ENCODE measurements at places on chromosomes 12 and 14. TPM values are rescaled to one million over a fixed set of nuclear protein-coding genes. Genes with fewer than 3 reads are reported as not detected.

- H3K27me3 ChIP-seq, result no peaks in the 10 kb centered on the region
- no peak overlapping the region for H3K27ac ChIP-seq
- H3K4me3 ChIP-seq, result no peak overlapping the region
- peaks cover 40% of the 10 kb centered on the region for H3K4me1 ChIP-seq
Measured at GRCh38 chr12:27463511-27464219, 17.1 kb downstream of the SMCO2 start.

- no peak for DNase-seq
- no peaks in the 10 kb centered on the region for H3K27me3 ChIP-seq
- no peaks in the 10 kb centered on the region for H3K36me3 ChIP-seq
- no peak overlapping the region for H3K4me3 ChIP-seq
- H3K27ac ChIP-seq, result no peak overlapping the region
Measured at GRCh38 chr12:18907127-18907526, 169.2 kb downstream of the CAPZA3 start.

DNA sequence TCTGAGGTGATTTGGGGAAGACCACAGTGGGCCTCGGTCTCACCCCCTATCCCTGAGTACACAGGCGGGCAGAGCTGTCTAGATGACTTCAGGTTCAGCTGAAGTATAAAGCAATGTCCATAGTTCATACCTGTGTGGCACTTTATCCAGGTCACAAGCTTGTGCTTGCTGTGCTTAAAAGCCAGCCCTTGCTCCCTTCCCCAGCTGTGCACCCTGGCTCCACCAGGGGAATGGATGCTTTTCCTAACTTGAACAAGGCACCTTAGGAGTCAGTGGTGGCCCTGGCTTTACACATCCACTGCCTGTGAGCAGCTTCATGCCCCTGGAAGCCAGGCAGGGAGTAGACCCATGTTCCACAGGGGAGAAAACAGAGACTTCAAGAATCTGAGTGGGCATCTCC, 5.5 kb downstream of the CARMIL3 start:
- no peak overlapping the region for H3K4me3 ChIP-seq
- no peak overlapping the region for H3K27ac ChIP-seq
- no peaks in the 10 kb centered on the region for H3K27me3 ChIP-seq
- peaks cover 1% of the 10 kb centered on the region for H3K4me1 ChIP-seq

The IFT43 gene
- total RNA-seq, result 26.2 TPM

- no peak for DNase-seq
- H3K4me1 ChIP-seq, result no peaks in the 10 kb centered on the region
- no peaks in the 10 kb centered on the region for H3K36me3 ChIP-seq
- no peak within 1 kb of the TSS for H3K27ac ChIP-seq
Measured at GRCh38 chr14:104924421-104925213, at the start of gene PLD4. PLD4 (plus strand) TSS chr14:104924879; CDS start chr14:104927141, 2,262 bp downstream.

DNA sequence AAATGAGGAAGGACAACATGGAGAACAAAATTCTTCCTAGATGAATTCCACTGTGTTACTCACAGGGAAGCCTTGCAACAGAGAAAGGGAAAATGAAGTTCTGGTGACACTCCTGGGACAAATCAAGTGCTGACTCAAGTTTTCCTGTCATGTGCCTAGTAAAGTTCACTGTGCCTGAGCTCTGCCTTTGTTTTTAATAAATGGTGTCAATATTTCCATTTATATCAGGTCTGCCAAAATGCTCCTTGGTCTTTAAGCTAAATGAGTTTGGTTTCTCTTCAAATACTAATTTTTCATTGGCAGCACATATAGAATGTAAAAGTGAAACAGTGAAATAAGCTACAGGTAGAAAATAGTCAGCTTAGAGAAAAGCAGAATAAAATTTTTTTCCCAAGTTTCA, 33.0 kb downstream of the HIGD1C start:
- peaks cover 41% of the 10 kb centered on the region for H3K4me1 ChIP-seq
- no peaks in the 10 kb centered on the region for H3K27me3 ChIP-seq
- peak overlapping the region; percentile 49 for H3K27ac ChIP-seq
- no peak overlapping the region for H3K4me3 ChIP-seq
- peak; percentile 94 for DNase-seq

- no peaks in the 10 kb centered on the region for H3K36me3 ChIP-seq
- no peak overlapping the region for H3K4me3 ChIP-seq
- DNase-seq, result no peak
- H3K4me1 ChIP-seq, result no peaks in the 10 kb centered on the region
Measured at GRCh38 chr14:90924621-90925340, 108.6 kb upstream of the TTC7B start.

DNA sequence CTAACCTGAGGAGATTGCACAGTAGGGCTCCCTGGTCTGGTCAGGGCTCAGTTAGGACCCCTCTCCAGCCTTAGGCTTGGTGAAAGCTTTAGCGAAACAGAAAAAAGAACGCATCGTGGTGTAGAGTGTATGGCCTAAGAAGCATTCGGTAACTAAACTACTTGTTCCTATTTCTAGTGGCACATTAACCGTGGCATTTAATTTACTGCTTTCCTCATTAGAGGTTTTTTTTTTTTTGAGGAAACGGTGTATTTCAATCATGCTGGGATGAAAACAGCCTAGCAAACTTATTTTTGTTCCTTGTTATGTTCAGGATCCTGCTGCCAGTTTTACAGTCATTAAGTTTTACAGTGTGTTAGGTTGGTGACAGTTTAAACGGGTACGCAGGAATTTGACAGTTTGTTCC, 518 bp upstream of the OSBPL8 start:
- peaks cover 27% of the 10 kb centered on the region for H3K4me1 ChIP-seq
- peak overlapping the region; percentile 83 for H3K4me3 ChIP-seq
- H3K36me3 ChIP-seq, result no peaks in the 10 kb centered on the region
- no peaks in the 10 kb centered on the region for H3K27me3 ChIP-seq
- H3K27ac ChIP-seq, result peak overlapping the region; percentile 51

GRCh38 chr14:67690011-67690410, 5.6 kb downstream of the RDH11 start:
- H3K4me1 ChIP-seq, result peaks cover 10% of the 10 kb centered on the region
- no peak overlapping the region for H3K4me3 ChIP-seq
